ENCODE measurements at places on chromosomes 11 and 22. TPM values are rescaled to one million over a fixed set of nuclear protein-coding genes. Genes with fewer than 3 reads are reported as not detected.

DNA sequence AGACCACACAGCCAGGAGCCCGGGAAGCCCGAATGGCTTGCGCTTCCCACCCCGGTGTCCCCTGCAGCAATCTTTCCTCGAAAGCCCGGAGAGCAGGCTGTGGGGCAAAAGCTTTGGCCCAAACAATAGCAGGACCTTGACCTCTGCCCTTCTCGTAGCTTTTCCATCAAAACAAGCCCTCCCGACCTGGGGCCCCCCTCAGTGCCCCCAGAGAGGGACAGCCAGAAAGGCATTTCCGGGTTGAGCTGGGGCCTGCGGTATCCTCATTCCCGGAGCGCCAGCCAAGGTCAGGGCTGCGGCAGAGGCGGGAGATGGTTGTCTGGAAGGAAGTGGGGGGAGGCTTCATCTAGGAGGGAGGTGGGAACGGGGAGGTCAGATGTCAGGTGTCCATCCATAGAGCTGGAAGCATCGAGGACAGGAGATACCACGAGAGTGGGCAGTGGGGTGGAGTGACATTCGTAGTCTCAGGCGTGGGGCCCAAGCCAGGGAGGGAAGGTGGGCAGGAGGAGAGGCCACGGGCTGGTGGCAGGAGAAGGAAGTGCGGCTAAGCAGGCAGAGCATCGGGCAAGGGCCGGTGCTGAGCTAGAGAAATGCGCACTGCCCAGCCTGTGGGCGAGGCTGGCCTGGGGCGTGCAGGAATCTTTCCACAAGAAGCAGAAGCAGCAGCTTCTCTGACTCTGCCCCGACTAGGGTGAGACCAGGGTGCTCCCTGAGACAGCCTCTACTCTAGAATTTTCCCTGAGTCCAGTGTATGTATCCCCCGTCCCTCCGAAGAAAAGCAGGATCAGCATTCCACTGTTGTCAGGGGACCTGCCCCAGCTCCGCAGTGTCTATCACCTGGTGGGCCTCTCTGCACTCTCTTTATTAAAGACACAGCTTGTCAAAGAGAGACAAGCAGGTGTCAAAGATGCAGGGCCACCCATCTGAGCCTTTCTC lies 14.3 kb downstream of the PDGFB start:
- DNase-seq: no peak
- peak overlapping the region; percentile 18 for H3K27ac ChIP-seq
- peaks cover 50% of the 10 kb centered on the region for H3K36me3 ChIP-seq
- no peak overlapping the region for H3K4me3 ChIP-seq
- peaks cover 46% of the 10 kb centered on the region for H3K4me1 ChIP-seq

GRCh38 chr22:23222033-23222792 lies 41.9 kb downstream of the BCR start:
- H3K27me3 ChIP-seq: no peaks in the 10 kb centered on the region
- no peak overlapping the region for H3K4me3 ChIP-seq
- H3K36me3 ChIP-seq: no peaks in the 10 kb centered on the region
- H3K4me1 ChIP-seq: peaks cover 100% of the 10 kb centered on the region
- peak overlapping the region; percentile 64 for H3K27ac ChIP-seq

GRCh38 chr11:68574308-68574707 lies 110.0 kb upstream of the GAL start:
- DNase-seq: no peak
- no peak overlapping the region for H3K27ac ChIP-seq
- H3K36me3 ChIP-seq: peaks cover 99% of the 10 kb centered on the region
- no peaks in the 10 kb centered on the region for H3K27me3 ChIP-seq

DNA sequence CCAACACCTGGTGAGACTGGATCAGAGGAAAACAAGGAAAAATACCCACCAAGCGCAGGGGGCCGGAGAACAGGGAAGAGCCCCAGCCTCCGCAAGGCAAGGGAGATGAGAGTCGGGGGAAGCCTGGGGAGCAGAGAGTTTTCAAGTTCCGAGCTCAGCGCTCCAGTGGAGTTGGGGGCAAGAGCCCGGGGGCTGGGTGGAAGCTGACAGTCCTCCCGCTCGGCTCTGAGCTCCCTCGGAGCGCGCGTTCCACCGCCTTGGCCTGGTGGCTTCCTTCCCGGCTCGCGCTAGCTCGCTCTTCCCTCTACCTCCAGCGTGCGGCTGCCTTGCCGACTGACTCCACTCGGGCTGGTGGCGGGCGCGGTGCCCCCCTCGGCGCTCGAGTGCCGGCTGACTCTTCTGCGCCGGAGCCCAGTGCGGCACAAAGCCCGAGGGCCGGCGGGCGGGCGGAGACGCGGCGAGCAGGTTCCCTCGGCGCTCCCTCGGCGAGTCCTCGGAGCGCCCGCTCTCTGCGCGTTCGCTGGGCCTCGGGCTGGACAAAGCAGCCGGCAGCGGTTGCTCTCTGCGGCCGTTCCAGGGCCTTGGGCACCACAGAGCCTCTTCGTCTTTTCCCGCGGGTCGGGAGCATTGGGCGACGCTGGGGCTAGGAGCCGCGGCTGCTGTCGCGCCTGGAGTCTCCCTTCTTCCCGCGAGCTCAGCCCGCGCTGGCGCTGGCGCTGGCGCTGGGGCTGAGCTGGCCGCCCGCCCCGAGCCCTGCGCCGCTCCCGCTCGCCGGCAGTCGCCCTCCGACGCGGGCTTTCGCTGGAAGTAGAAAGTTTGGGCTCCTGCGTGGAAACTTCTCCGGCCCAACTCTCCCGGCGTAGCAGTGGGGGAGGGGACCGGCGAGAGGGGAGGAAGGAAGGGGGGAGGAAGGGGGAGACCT lies 1.0 kb downstream of the PAX6 start:
- peak; percentile 48 for DNase-seq
- peaks cover 97% of the 10 kb centered on the region for H3K27me3 ChIP-seq
- H3K27ac ChIP-seq: no peak overlapping the region
- H3K4me1 ChIP-seq: peaks cover 56% of the 10 kb centered on the region
- H3K36me3 ChIP-seq: no peaks in the 10 kb centered on the region
- peak overlapping the region; percentile 48 for H3K4me3 ChIP-seq

- no peak overlapping the region for H3K4me3 ChIP-seq
- no peaks in the 10 kb centered on the region for H3K27me3 ChIP-seq
- H3K27ac ChIP-seq: no peak overlapping the region
- H3K4me1 ChIP-seq: peaks cover 14% of the 10 kb centered on the region
- H3K36me3 ChIP-seq: peaks cover 36% of the 10 kb centered on the region
- no peak for DNase-seq
Measured at GRCh38 chr11:122797651-122798050, 40.6 kb upstream of the CRTAM start.

DNA sequence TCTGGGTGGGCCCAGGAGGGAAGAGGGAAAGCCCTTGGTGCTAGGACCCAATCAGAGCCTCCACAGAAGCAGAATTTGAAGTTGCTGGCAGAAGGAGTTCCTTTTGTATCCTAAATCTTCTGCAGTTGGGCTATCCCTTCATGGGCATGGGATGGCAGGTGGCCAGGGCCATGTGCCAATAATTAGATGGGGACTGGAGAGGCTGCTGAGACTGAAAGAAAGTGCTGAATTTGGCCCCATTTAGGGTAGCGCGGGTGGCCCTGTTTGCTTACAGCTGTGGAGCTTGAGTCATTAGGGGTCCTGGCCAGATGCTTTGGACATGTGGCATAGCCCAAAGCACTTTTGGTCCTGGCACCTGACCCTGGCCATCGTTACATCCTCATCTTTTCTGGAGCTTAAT lies 27.1 kb downstream of the PARVA start:
- H3K4me1 ChIP-seq: peaks cover 41% of the 10 kb centered on the region
- no peak overlapping the region for H3K27ac ChIP-seq
- no peak overlapping the region for H3K4me3 ChIP-seq
- H3K36me3 ChIP-seq: no peaks in the 10 kb centered on the region
- DNase-seq: no peak

DNA sequence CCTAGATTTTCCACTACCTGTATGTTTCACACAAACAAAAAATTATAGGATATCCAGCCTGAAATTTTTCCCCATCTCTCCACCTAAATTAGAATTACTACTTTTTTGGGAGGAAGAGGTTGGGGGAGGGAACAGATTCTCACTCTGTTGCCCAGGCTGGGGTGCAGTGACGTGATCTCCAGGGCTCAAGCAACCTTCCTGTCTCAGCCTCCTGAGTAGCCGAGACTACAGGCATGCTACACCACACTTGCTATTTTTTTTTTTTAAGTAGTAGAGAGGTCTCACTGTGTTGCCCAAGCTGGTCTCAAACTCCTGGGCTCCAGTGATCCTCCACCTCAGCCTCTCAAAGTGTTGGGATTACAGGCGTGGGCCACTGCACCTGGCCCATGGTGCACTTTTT lies 9.5 kb downstream of the JAML start:
- H3K27ac ChIP-seq: peak overlapping the region; percentile 51
- H3K36me3 ChIP-seq: no peaks in the 10 kb centered on the region
- H3K27me3 ChIP-seq: no peaks in the 10 kb centered on the region
- DNase-seq: no peak
- H3K4me3 ChIP-seq: no peak overlapping the region

DNA sequence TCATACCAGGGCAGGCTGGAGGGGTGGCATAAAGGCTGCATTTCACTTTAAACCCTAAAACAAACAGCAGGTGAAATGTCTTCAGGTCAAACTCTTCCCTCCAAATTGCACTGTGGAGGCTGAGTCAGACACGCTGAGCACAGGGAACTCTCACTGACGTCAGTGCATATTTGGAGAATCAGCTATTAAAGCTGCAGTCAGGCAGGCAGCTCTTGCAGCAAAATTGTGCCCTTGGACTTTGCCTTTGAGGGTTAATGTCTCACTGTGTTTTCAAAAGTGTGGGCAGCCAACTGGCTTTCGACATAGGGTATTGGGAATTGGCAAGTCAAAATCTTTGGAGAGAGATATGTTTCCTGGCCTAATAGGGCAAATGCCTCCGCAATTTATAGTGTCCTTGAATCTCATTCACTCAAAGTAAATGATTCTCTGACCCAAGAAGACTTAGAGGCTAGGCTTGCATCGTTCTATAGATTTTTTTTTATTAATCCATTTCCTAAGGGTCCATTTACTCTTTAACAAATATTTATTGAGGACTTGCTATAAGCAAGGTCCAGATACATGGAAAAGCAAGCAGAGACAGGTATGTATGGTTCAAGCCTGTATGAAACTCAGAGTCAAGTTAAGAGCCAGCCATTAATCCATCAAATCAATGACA lies 27.7 kb upstream of the SMCO4 start:
- no peaks in the 10 kb centered on the region for H3K27me3 ChIP-seq
- no peak overlapping the region for H3K4me3 ChIP-seq
- H3K36me3 ChIP-seq: no peaks in the 10 kb centered on the region
- H3K4me1 ChIP-seq: peaks cover 16% of the 10 kb centered on the region

DNA sequence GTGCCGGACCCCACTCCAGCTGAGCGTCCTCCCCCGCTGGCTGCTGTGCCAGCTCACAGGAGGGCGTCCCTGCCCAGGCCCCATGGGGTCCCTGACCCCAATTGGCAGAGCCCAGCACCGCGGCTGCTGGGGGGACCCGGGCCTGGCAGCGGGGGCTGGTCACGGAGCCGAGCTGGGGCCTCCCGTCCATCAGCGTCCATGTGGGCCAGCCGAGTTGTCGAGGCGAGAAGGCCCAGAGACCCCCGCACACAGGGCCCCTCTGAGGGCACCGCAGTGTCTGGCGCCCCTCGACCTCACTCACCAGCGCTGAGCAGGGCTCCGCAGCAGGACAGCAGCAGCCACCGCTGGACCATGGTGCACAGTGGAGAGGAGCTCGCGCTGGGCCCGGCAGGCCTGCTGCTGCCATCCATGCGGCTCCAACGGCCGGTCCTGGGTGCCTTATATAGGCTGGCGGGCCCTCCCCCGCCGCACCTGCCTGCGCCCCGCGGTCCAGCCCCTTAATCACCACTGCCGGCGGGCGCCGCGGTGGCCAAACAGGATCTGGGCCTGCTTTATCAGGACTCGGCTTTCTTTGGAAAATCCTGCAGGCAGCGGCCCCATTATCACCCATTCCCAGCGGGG lies at the start of gene MUC6:
MUC6 (minus strand) TSS at position 416 of the 621 bp plus-strand sequence; CDS start at position 353, 63 bp downstream.
- no peak within 1 kb of the TSS for H3K27ac ChIP-seq
- no peak for DNase-seq
- H3K4me1 ChIP-seq: no peaks in the 10 kb centered on the region
- H3K36me3 ChIP-seq: no peaks in the 10 kb centered on the region
- H3K27me3 ChIP-seq: peaks cover 16% of the 10 kb centered on the region
- no peak within 1 kb of the TSS for H3K4me3 ChIP-seq

- no peak overlapping the region for H3K4me3 ChIP-seq
- H3K27ac ChIP-seq: no peak overlapping the region
- no peaks in the 10 kb centered on the region for H3K36me3 ChIP-seq
- no peak for DNase-seq
Measured at GRCh38 chr11:84212468-84213390, 926.6 kb upstream of the CCDC90B start.

GRCh38 chr11:91243051-91243450 lies 981.6 kb upstream of the FAT3 start:
- no peaks in the 10 kb centered on the region for H3K4me1 ChIP-seq
- H3K27me3 ChIP-seq: no peaks in the 10 kb centered on the region
- no peak for DNase-seq
- H3K4me3 ChIP-seq: no peak overlapping the region

DNA sequence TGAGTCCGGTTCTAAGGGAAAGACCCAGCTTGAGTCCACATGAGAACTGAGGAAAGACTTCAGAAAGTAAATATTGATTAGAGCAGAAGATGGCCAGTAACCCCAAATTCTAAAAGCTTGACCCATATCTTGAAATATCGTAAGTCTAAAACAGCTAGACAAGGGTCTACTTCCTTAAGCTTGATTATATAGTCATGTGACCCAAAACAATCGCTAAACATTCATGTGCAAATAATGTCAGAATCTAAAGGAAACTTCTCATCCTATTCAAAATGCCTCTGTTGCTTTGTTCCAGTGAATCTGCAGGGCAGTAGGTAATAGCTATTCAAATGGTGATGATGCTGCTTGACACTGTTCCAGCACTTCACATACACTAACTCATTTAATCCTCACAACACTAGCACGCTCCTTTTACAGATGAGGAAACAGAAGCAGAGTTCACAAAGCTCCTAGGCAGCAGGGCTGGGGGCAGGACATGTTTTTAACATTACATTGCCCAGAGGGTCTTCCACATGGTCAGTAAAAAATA lies 52.6 kb downstream of the TCF20 start:
- no peak overlapping the region for H3K4me3 ChIP-seq
- no peak overlapping the region for H3K27ac ChIP-seq
- no peaks in the 10 kb centered on the region for H3K27me3 ChIP-seq
- peaks cover 9% of the 10 kb centered on the region for H3K4me1 ChIP-seq
- DNase-seq: no peak

DNA sequence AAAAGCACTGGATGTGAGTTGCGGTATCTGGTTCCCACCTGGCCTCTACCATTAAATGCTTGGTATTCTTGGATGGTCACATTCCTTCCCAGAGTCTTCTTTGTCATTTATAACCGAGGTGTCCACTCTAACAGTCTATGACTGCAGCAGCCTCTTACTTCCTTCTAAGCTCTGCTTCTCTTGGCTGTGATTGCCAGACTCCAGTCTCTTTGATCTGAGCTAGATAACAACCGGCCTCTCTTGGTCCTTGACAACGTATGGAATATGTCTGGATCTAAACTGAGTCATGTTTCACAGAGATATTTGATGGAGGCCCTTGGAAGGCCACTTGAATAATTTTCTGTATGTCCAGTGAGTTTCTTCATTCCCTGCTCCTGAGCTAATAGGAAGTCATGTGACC lies 141.6 kb upstream of the TENM4 start:
- H3K36me3 ChIP-seq: no peaks in the 10 kb centered on the region
- peaks cover 3% of the 10 kb centered on the region for H3K27me3 ChIP-seq
- DNase-seq: no peak
- no peak overlapping the region for H3K4me3 ChIP-seq

Gene PRODH
- total RNA-seq: 33.9 TPM

Gene ZDHHC8
- 77.2 TPM for total RNA-seq

Gene MRE11
- total RNA-seq: 17.6 TPM

Gene SERPING1
- total RNA-seq: 471 TPM

Gene ASPHD2
- 1.5 TPM for total RNA-seq

Gene NDUFV1
- total RNA-seq: 143 TPM

Gene NNMT
- total RNA-seq: 162 TPM

Gene FOSL1
- total RNA-seq: 2.2 TPM

Gene KCNK7
- 1.7 TPM for total RNA-seq
